ENCODE measurements at places on chromosomes 7 and 10.

DNA sequence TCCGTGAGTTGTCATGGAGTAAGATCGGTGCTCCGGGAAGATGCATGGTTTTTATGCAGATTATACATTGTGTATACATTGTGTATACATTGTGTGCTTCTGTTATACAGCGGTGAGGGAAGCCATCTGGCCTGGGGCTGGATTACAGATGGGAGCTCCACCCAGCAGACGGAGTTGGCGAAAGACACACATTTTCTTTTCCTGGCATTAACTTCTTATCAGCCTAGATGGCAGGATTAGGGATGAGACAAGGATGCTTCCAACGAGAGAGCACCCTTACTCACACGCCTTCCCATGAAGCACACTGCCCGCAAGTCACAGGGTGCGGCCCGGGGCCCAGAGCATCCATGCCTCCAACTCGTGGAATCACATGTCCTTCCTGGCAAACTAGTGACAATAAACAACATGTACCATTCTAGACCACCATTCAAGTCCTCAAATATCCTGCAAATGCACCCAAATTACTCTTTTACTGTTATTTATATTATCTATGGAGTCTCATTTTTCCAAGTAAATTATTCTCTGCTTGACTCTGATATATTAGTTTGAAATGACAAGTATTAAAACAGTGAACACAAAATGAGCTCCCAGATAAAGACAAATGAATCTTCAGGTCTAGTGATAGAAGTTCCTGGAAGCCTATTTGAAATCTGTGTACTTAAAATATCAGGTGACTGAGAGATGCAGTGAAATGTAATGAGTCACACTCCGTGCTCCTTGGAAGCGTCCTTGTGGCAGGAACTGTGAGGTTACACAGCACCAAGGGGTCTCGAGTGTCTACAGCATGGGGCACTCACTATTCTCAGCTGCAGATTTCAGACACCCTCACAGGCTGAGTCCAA lies 29.8 kb upstream of the PPP2R2D start:
- no peak for DNase-seq

- no peak for DNase-seq
Measured at GRCh38 chr7:51471210-51471980, 154.8 kb upstream of the COBL start.

DNA sequence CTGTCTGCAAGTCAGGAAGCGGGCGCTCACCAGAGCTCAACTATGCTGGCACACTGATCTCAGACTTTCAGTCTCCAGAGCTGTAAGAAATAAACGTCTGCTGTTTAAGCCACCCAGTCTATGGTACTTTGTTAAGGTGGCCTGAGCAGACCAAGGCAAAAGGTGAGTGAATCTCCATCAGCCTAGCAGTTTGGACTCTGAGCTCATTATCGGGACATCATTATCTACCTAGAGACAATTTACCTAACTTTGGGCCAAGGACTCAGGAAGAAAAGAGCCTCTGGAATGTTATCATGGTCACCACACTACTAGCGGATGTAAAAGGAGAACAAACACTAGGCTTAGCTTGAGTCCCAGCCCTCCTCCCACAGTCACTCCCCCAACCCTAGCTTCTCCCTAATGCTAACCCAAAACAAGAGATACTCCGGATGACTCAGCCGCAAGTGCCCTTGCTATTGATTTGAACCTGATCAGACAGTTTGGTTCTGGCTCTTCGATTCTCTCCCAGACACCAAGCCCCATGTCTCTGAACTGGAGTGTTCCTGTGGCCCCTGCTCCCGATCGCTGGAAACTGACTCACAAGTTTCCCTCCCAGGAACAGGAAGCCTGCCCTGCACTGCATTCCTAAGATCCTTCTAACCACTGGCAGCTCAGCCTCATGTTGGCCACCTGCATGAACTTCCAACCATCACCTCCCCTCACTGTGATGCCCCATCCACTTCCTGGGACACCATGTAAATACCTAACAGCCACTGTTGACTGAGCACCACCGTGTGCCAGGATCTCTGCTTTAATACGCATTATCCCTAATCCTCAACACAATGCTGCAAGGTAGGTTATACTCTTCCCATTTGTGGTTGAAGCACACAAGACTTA lies 34.5 kb downstream of the CREB3L2 start:
- no peak for DNase-seq

- no peak for DNase-seq
Measured at GRCh38 chr7:145143685-145144084, 307.8 kb upstream of the TPK1 start.

GRCh38 chr7:20270867-20271266 lies 53.7 kb upstream of the MACC1 start:
- DNase-seq = no peak

Data from kidney epithelial cell (primary cell).